ENCODE measurements at places on chromosomes 6 and 20. TPM values are rescaled to one million over a fixed set of nuclear protein-coding genes. Genes with fewer than 3 reads are reported as not detected.
A peak's percentile ranks its signal among the peaks of the same experiment; 100 is the strongest.

GRCh38 chr20:362271-363254 lies 15.7 kb downstream of the NRSN2 start:
- DNase-seq = peak; percentile 87

DNA sequence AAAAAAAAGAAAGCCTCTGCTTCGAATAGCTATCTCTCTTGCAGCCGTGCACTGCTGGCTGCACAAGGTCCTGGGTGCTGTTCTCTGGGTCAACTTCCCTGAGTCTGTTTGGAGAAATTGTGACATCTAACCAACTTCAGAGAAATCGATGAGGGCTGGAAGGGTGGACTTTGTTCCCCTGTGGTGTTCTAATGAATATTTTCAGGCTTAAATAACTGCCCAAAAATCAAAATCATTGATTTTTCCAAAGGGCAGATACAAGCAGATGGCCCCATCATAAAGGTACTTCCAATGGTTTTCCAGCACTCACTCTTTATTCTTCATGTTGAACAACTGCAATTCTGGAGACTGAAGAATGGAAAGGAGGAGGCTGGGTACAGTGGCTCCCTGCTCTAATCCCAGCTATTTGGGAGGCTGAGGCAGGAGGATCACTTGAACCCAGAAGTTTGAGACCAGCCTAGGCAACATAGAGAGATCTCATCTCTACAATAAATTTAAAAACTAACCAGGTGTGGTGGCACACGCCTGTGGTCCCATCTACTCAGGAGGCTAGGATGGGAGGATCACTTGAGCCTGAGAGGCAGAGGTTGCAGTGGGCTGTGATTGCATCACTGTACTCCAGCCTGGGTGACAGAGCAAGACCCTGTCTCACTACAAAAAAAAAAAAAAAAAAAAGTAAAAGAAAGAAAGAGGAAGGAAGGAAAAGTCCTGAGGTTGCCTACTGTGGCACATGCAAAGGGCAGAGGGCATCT lies 59.1 kb downstream of the FOXA2 start:
- DNase-seq = no peak

The IGF2R gene
- 6.9 TPM for polyA plus RNA-seq

- DNase-seq = no peak
These were observed 4.7 kb downstream of the SLC16A10 start for GRCh38 chr6:111091987-111092386.

Measured in spleen (tissue), 13 donors.